ENCODE measurements at places on chromosomes 7 and 10.

DNA sequence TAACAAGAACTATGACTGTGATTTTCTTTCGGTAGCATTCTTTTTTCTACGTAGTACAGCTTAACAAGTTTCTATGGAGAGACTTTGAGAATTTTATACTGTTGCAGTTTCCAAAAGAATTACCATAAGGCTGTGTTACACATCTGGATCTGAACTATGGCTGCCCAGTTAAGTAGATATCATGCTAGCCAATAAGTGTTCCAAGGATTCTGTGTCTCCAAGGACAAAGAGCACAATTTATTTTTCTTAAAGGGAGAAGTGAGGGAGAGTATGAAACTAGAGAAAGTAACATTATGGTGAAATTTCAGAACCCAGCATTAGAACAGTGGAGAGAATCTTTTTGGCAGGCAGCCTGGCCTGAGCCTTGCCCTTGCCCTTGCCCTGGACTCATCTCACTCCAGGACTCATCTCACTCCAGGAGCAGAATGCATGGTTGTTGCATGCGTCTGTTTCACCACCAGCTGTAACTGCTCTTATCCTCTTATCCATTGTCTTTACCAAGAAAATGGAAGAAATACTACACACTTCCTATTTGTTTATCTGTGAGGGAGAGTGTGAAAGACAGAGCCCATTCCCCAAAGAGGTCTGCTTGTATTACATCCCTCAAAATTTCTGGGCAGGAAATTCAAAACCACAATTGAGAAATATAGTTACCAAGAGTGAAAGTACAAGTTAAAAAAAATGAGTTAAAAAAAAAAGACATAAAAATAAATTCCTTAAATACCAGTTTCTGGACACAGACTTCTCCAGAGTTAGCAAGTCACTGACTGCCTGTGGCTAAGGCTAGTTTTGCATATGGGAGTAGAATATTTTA lies 1067.5 kb downstream of the NRG3 start:
- DNase-seq, result no peak

DNA sequence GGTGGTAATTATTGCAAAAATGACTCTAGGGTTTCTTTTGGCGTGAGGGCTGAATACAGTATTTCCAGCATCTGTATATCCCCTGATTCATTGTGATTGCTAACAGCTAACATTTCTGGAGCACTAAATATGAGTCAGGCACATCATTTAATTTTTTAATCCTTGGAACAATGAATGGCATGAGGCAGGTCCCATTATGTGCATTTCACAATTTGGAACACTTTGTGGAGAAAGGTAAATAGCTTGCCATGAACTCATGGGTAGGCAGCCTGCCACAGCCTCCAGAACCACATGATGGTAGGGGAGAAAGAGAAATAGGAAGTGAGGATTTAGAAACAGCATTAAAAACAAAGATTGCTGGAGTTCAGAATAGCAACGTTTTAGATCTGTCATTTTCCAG lies 1.7 kb downstream of the NPTX2 start:
- DNase-seq, result no peak

DNA sequence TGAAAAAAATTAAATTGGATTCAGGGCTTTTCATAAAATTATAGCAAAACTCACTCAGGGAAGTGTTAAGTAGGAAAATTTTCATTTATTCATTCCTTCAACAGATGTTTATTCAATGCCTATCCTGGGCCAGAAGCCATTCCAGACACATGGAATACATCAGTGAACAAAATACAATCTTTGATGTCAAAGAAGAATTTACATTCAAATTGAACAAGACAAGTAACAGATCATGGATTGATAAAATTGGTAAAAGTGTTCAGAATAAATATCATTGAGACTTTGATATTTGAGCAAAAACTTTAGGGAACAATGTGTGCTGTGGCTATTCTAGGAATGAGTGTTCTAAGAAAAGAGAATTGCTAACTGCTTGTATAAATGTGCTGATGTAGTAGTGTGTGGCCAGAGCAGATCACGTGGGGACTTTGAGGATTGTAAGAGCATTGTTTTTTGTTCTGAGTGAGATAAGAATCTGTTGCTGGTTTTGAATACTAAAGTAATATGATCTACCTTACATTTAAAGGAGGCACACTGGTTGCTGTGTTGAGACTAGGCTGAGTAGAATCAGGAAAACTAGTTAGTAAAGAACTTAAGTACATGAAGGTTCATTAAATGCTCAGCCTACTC lies 957.2 kb downstream of the PCDH15 start:
- DNase-seq, result no peak

DNA sequence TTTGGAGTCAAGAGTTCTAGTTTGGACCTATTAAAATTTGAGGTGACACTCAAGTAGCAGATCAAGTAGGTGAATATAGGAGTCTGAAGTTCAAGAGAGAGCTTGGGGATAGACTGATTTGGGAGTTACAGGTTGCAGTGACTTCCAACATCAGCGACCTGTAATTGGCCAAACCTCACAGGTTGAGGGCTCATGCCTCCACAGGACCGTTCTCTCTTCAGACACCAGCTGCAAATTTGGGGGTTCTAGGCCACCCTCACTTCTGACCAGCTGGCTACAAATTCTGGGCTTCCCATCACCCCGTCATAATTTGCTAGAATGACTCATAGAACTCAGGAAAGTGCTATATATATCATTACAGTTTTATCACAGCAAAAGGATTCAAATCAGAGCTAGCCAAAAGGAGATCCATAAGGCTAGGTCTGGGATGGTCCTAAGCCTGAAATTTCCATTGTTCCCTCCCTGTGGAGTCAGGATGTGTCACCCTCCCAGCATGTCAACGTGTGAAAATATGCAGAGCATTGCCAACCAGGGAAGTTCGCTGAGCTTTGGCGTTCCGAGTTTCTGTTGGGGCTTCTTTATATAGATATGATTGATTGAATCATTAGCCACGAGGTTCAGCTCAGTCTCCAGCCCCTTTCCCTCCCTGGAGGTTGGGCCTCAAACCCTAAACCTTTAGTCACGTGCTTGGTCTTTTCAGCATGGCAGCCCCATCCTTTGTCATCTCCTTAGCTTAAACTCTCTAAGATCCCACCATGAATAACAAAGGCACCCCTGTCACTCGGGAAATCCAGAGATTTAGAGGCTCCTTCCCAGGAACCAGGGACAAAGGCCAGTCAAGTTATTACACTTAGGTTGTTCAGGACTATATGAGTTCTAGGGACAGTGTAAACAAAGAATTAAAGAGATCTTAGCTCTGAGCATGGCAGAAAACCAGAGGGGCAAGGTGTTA lies 20.7 kb upstream of the ZNF212 start:
- no peak for DNase-seq

DNA sequence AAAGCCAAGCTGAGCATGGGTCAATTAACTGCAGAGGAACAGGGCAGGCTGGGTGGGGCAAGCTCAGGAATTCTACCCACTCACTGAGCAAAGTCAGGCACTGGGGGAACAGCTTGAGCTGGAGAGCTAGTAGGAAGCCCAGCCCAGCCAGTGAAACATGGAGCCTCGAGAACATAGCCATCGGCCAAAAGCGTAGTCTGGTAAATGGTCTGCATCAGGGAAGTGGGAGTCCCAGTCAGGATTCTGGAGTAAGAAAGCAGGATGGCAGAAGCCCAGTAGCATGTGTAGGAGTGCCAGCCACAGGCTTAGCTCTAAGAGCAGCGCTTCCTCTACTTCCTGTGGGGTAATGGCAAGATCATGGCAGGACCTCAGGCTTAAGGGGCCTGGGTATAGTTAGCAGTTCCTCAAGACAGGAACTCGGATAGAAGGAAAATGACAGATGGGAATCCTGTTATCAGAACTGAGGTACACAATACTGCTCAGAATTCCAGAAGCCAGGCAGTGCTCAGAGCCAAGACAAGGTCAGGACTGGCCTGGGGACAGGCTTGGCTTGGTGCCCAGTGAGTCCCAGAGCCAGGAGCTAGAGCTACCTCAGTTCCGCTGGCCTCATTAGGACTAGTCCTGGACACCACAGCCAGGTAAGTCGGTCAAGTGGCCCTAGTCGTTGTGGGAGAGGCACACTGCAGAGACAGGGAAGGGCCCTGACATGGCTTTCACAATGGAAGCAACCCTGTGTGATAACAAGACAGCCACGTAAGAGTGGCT lies 65.4 kb upstream of the MXI1 start:
- DNase-seq, result no peak

- DNase-seq, result no peak
Measured at GRCh38 chr10:74955796-74956195, 129.4 kb downstream of the KAT6B start.

DNA sequence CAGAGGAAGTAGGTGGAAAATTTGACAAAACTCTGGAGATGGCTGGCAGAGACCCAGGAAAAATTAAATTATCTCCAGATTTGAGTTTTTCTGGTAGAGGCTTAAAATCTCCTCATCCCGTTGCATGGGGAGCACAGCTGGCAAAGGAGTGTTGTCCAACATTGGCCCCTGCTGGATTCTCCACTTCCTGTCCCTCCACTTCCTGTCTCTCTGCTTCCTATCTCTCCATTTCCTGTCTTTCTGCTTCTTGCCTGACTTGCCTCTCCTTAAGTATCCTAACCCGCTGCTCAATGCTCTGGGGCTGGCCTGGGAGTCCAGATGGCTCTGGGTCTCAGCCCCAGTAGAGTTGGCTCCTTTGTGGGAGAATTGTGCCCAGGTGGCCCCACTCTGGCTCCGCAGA lies 65.8 kb upstream of the EMX2 start:
- DNase-seq, result no peak

- no peak for DNase-seq
Measured at GRCh38 chr7:57403601-57404342, 46.2 kb upstream of the ZNF716 start.

DNA sequence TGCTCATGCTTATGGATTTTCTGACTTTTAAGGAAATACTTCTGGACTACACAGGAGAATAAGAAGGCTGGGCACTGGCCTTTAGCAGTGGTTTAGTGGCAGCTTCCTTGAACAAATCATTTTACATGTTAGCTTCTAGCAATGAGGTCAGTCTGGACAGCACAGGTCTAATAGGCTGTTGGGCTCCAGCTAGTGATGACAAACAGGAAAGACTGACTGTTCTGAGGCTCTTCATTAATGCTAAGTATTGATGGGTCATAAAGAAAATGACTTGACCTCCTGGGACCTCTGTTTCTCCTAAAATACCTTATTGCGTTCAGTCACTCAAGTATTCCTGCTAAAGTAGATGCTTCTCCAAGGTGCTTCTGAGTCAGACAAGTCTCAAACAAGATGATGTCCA lies 4.9 kb upstream of the RHOBTB1 start:
- no peak for DNase-seq

GRCh38 chr7:29449569-29450260 lies 113.9 kb upstream of the PRR15 start:
- DNase-seq, result no peak

DNA sequence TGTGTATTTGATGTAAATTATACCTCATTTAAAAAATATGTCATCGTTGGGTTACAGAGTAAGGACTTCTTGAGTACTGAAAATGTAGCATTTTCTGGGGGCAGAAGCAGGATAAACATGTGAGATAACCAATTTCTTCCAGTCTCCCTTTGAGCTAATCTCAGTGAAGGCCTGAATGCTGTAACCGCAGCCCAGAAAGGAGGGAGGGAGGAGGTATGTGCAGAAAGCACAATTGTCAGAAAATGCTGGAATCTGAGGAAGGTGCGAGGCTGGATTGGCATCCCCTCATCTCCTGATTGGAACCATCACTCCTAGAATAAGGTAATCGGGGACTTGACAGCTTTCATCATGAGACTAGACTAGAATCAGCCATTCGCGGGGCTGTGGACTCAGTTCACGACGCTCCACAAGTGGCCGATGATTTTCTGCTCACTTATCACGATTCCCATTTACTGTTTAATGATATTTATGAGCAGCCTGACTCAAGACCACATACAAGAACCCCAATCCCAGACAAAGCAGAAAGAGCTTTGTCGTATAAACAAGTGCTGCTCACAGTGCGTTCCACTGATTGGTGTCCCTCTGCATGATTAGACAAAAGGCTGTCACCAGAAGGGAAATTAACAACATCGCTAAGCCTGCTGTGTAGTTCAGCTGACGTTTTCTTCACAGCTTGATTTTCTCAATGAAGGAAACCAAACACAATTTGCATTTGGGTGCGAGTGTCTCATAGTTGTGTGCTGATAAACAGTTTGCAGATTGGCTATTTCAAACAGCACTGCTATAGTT lies 93.2 kb downstream of the SVIL start:
- no peak for DNase-seq

GRCh38 chr10:104216631-104217030 lies 15.5 kb downstream of the CFAP43 start:
- DNase-seq, result no peak

DNA sequence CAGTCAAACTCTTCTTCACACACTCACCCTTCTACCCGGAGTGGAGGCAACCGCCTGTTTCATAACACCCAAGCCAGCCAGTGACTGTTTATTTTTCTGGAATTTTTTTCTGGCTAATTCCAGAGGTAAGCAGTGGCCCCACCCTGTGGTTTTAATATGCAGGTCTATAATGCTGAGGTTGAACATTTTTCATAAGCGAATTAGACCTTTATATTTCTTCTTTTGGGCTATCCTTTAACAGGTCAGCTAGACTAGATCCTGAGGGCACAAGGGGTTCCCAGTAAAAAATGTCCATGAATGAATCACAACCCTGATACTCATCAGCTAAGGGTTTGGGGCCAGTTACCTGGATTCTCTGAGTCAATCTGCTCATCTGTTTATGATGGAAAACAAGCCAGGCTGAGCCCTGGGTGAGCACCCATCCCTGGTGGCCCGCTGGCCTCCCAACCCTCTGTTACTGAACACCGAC lies 76.2 kb downstream of the GRB10 start:
- DNase-seq, result no peak

GRCh38 chr10:121919666-121920065 lies 8.2 kb downstream of the ATE1 start:
- DNase-seq, result no peak

- DNase-seq, result peak; percentile 54
Measured at GRCh38 chr10:77836299-77836820, 90.2 kb downstream of the DLG5 start.

- DNase-seq, result no peak
Measured at GRCh38 chr7:140631602-140632001, 9.0 kb downstream of the DENND2A start.

DNA sequence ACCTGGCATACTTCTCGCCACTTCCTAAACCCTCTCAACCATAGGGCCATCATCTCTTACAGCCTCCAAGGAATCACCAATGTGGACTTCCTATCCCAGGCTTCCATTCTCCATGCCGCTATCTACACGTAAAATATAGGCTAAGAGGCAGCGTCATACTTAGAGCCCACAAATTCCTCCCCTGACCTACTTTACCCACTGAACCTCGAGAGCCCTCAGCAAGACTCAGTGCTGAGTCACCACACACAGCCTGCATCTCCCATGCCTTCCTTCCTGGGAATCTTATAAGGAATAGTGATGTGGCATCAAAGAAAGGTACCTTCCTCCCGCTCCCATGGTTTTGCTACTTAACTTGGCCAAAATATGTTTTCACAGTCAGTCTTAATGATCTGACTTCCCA lies 435.6 kb upstream of the NFE2L3 start:
- no peak for DNase-seq

DNA sequence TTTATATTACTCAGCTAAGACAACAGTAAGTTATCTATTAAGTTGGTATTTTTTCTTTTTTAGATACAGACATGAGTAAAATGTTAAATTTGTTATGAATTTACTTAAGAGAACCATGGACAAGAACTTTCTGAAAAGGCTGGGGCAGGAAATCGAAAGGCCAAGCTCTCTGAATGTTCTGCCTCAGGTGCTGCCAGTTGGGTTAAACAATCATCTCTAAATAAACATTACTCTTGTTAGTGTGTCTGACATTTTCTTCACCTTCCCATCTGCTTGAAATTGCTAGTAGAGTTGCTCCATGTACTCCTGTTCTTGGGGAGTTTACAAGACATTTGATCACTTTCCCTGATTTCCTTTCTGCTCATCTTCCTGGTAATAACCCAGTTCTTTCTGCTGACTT lies 87.5 kb downstream of the ANKRD7 start:
- DNase-seq, result no peak
